ENCODE measurements at places on chromosomes 5 and 9. TPM values are rescaled to one million over a fixed set of nuclear protein-coding genes. Genes with fewer than 3 reads are reported as not detected.

DNA sequence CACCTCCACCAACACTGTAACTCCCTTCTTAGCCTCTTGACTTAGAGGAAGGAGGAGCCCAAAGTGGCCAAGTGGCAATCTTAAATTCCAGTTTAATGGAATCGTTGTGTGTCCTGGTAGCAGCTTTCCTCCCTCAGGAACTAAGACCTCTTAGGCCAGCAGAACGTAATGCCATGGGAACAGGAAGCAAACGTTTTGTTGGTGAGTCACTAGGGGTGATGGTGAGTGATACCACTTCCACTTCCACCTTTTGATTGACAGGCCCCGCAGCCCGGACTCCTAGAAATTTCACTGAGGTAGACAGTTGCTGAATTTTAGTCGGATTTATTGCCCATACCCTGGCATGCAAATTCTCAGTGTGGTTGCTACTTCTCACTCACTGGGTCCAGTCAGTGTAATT, 94.2 kb upstream of the FBN2 start:
- no peak for DNase-seq

Gene MED7
- total RNA-seq: 8.9 TPM

- DNase-seq: no peak
Observed at GRCh38 chr9:12961276-12961809, 186.5 kb downstream of the LURAP1L start.

DNA sequence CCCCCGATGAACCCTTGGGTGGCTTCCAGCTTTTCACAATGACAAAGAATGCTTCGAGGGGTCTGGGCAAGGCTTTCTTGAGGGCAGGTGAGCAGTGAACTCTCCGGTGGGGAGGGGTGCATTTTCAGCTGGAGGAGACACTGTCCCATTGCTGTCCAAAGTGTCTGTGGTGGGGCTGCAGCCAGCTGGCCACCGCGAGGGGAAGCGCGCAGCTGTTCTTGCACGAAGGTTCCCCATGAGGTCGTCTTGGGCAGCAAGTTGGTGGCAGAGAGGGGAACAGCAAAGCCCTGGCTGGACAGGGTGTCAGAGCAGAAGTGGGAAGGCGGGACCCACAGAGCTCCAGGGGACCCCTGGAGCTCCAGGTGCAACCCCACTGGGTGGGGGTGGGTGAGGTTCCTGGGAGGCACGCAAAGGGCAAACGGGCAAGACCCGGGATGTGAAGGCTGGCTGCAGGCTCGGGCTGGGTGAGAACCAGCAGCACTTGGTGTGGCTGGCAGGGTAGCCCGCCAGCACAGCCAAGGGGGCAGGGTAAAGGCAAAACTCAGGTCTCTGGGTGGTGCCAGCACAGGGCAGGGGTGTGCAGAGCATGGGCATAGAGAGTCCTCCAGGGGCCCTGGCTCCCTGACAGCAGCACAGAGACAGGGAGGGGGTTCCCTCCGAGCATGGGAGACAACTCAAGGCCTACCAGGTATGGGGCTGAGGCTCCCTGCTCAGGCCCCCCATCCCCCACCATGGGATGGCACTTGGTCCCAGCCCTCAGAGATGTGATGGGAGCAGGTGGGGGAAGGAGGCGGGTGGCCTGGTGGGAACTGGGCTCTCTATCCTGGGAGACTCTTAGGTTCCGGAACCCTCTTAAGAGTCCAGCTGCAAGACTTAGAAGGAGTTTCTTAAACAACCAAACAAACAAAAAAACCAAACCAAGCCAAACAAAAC, 26.6 kb downstream of the TSPAN17 start:
- DNase-seq: no peak

DNA sequence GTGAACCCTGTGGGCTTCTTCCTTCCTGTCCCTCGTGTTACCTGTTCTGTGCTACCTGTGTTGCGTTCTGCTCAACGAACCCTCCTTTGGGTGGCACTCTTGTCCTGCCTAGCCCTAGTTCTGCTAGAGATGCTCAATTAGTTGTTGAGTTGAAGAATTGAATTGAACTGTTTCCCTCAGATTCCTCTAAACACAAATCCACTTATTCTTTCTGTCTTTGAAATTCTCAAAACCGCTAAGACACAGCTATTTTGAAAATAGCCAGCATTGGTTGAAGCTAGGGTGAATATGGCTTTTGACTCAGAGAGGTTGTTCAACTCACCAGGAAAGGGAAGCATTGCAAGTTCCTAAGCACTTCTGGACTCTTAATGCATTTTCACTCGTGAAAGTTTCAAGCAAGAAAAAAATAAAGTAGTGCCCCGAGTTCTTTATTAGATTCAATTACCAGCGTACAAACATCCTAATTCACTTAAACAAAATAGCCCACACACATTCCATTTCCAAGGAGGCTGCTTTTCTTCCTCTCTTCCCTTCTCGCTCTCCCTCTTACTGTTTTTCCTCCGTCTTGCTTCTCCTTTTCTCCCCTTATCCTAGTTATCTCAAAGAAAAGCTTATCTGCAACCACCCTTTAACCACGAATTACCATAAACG, 642 bp upstream of the ITGA1 start:
- no peak for DNase-seq

DNA sequence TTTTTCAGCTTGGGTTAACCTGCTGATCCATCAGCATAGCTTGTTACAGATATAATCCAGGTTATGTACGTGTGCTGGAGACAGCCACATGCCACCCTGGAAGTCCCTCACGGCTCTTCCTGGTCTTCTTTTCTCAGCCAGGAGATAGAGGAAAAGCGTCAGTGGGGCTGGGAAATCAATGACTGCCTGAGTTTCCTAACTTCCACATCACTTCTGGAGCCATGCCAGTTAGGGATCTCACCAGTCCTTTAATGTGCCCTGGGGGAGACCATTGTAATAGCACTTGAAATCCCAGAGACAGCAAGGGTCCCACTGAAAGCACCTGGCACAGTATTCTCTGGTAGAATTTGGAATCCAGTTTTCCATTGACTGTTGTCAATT, 29.2 kb downstream of the ANXA2R start:
- no peak for DNase-seq

- DNase-seq: peak; percentile 12
Observed at GRCh38 chr9:129552064-129552463, 68.8 kb downstream of the C9orf50 start.

- no peak for DNase-seq
Observed at GRCh38 chr5:144103611-144104485, 66.6 kb downstream of the YIPF5 start.

Gene HDHD3
- total RNA-seq: 14.3 TPM

DNA sequence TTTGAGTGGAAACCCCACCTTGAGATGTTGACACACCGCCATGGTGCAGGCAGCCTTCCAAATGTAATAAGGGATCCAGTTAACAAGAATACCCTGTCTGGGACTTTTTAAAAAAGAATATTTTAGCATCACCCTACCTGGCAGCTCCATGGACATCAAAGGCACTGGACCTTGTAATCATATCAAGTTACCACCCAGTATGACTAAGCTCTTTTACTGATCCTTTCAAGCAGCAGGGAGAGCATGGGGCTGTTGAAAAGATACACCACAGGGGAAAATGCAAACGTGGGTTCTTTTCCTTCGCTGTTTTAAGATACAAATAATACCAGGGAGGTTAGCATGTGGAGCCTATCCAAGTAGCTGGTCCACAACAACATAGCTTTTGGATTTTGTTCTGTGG, 211.2 kb downstream of the SAXO1 start:
- no peak for DNase-seq

Measured in cardiac septum (tissue), 1 donor.